ENCODE measurements at places on chromosomes 2 and 18. TPM values are rescaled to one million over a fixed set of nuclear protein-coding genes. Genes with fewer than 3 reads are reported as not detected.

MRPS9 gene
- total RNA-seq = 19.0 TPM

MRPL44 gene
- 23.2 TPM for total RNA-seq

C18orf32 gene
- total RNA-seq = 14.6 TPM

IL1RN gene
- total RNA-seq = not detected

CXCR1 gene
- not detected for total RNA-seq

ATP6V1B1 gene
- total RNA-seq = 1.8 TPM

DUSP2 gene
- 4.2 TPM for total RNA-seq

ATG9A gene
- 40.6 TPM for total RNA-seq

PRLH gene
- total RNA-seq = not detected

ITGA6 gene
- total RNA-seq = 14.3 TPM

EFHD1 gene
- total RNA-seq = not detected

SCN9A gene
- 57.8 TPM for total RNA-seq

FAM124B gene
- 0.30 TPM for total RNA-seq

IL1RL1 gene
- total RNA-seq = 0.30 TPM

CYTIP gene
- not detected for total RNA-seq

ZBTB7C gene
- total RNA-seq = not detected

SERPINB12 gene
- total RNA-seq = not detected
